ENCODE measurements at places on chromosomes 3 and 15. TPM values are rescaled to one million over a fixed set of nuclear protein-coding genes. Genes with fewer than 3 reads are reported as not detected.
A peak's percentile ranks its signal among the peaks of the same experiment; 100 is the strongest.

- no peak for ATAC-seq
These were observed 62.9 kb upstream of the SEC13 start for GRCh38 chr3:10383850-10384248.

DNA sequence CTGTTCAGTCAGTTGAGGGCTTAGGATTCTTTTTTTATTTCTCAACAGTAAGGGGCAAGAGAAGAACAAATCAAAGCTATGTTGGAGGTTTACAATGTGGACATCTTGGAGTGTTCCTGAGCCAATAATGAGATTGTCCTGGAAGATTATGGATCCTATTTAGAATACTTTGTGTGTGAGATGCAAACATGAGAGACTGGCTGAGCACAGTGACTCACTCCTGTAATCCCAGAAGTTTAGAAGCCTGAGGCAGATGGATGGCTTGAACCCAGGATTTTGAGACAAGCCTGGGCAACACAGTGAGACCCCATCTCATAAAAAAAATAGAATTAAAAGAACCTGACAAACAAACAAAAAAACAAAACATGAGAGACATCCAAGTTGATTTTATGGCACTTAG lies 351.6 kb downstream of the GAP43 start:
- ATAC-seq, result no peak

DNA sequence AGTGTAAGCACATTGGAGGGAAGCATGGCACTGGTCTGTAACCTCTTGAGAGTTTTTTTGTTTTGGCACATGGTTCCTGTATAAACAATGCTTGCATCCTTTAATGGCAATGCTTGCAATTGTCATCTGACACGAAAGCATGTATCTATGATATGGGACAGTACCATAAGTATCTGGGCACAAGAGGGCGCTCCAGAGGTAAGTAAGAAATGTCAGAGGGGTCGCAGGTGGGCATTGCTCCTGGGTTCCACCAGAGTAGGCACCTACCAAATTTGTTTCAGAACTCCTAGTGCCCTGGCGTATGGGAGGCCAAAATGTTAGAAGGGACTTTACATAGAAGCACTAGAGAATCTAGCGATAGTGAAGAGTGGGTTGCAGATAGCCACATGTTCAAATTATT lies 58.7 kb upstream of the BCHE start:
- ATAC-seq, result no peak

DNA sequence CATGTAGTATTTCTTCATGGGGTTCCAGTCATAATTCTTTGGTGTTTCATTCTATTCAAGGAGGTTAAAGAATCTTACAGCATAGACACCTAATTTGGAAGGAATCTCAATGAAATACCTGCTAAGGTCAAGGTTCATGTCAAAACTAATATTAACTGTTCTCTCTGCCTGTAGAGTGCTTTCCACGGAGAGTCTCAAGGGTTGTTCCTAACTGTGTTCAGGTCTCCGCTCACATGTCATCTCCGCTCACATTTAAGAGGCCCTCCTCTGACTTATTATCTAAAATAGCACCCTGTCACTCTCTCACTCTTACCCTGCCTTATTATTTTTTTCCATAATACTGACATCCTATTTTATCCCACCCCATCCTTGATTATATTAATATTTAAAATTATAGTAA lies 239.9 kb downstream of the RBMS3 start:
- no peak for ATAC-seq

- ATAC-seq, result peak; percentile 64
These were observed 172.3 kb upstream of the TSC22D2 start for GRCh38 chr3:150235799-150236198.

DNA sequence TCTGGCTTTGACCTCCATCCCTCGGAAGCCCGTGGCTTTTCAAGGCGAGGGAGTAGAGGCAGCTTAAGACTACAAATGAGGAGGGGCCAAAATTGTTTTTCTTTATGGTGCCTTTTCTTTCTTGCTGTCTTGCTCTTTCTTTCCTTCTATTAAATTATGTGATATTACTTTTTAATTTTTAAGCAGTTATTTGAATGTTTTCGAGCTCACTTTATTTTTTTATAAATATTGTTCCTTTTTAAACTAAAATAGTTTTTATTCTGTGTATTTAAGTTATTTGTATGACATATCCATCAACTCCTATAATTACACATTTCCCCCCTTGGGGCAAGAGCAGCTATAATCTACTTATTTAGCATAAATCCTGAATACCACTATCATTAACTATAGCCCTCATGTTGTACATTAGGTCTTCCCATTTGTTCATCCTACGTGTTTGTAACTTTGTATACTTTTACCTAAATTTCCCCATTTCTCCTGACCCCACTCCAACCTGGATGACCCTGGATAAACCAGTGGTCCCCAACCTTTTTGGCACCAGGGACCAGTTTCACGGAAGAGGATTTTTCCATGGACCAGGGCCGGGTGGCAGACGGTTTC lies 622 bp upstream of the PLSCR1 start:
- no peak for ATAC-seq

GRCh38 chr15:91660174-91660649 lies 193.3 kb upstream of the SLCO3A1 start:
- no peak for ATAC-seq

DNA sequence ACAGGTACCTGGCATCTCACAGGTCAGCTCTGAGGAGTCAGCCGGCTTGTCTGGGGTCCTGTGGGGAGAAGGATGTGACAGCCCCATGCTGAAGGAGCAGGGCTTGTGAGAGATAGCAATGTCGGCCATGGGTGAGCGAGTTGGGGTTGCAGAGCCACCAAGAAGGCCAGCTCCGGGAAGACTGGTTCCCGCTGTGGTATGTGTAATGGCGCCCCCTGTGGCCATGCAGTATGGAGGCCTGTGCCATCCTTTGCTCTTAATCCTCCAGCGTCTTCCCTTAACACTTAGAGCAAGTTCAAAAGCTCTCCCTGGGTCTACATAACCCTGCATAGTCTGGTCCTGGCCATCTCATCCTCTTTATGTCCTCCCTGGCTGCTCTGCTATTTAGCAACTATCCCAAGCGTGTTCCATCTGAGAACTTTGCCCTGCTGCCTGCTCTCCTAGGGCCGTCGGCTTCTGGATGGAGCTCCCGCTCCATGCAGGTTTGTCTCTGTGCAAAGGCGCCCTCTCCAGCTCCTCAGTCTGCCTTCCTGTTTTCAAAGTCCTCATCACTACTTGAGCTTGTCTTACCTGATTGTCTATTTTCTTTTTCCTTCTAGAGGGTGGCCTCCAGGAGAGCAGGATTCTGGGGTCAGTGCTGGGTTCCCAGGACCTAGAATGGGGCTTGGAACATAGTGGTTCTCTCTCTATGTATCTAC lies 40.8 kb upstream of the IQCF6 start:
- ATAC-seq, result no peak

GRCh38 chr3:126356373-126357264 lies 589 bp downstream of the KLF15 start:
- ATAC-seq, result peak; percentile 1

- no peak for ATAC-seq
These were observed 23.1 kb downstream of the LRRC31 start for GRCh38 chr3:169846458-169847193.

GRCh38 chr3:178198329-178198728 lies 337.9 kb upstream of the KCNMB2 start:
- ATAC-seq, result no peak

DNA sequence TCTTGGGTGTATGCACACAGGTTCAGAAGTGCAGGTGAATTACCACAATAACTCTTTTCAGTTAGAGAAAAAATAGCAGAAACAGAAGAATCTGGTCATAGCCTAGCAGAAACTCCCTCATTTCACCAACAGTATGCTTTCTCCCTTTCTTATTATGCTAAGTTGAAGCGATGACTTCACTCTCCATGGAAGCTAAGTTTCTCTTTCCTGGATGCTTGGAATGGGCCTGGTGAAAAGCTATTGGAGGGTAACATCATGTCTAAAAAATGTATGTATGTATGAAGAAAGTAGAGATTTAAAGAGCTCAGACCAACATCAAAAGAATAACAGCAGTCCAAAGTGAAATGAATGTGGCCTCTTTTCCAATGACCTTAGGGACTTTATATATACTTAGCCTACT lies 145.5 kb downstream of the TIGIT start:
- no peak for ATAC-seq

- no peak for ATAC-seq
These were observed 843.6 kb upstream of the NECTIN3 start for GRCh38 chr3:110227991-110228390.

DNA sequence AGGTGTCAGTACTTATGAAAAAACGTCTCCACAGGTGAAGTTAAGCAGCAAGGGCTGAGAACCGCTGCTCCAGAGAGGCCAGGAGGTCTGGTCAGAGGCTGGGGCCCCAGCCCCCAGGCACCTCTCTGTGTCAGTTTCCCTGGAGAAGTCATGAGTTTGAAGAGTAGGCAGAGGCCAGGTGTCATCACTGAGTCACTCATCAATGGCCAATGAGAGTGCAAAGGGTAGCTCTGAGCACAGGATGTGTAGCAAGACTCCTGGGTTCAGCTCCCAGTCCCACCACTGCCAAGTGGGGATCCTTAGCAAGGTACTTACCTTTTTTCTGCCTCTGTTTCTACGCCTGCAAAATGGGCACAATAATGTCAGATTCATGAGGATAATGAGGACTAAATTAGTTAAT lies 47.9 kb downstream of the CORO2B start:
- ATAC-seq, result no peak

DNA sequence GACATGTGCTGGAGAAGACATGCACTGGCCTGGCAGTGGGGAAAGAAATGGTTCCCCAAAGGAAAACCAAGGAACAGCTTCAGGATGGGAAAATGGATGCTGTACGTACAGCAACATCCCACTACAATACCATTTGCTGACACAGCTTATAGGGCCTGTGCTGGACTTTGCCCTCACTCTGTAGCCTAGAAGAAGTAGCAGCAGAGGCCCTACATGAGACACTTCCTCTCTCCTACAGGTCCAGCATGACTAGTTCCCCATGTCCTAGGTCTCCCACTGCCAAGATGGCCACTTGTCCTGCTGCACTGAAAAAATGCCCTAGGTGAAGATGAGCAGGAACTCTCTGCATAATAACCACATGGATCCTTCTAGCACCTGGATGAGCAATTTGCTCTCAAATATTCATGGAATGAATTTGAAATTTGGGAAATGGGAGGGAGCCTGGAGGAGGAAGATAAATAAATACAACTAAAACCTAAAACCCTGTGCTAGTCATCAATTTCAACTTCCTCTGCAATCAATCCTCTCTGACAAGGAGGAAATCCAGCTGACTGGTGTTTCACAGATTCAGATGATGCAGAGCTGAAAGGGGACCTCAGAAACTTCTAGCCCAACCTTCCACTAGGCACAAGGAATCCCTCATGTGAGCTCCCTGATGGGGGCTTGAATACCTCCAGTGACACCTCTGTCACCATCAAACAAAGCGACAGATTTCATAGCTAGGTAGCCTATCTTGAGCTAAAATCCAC lies 514.3 kb upstream of the PPP2R3A start:
- no peak for ATAC-seq

DNA sequence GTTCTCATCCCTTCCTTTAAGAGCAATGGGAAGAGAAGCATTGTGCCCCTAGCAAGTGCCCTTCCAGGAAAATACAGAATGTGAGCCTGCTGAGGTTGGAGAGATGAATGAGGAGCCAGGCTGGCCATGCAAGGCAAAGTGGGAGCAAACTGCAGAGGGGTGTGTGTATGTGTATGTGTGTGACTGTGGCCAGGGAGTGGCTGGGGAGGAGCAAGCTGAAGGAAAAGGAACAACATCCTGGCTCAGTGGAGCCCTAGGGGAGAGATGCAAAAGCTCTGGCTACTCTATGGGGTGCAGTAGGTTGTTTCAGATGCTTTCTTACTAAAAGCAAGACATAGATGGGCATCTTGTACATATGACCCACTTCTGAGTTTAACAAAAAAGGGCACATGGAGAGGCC lies 20.6 kb downstream of the FOXP1 start:
- no peak for ATAC-seq

GRCh38 chr3:43031889-43032545 lies 52.9 kb downstream of the GASK1A start:
- peak; percentile 48 for ATAC-seq

GRCh38 chr3:33392703-33393125 lies 47.5 kb downstream of the UBP1 start:
- ATAC-seq, result peak; percentile 39

DNA sequence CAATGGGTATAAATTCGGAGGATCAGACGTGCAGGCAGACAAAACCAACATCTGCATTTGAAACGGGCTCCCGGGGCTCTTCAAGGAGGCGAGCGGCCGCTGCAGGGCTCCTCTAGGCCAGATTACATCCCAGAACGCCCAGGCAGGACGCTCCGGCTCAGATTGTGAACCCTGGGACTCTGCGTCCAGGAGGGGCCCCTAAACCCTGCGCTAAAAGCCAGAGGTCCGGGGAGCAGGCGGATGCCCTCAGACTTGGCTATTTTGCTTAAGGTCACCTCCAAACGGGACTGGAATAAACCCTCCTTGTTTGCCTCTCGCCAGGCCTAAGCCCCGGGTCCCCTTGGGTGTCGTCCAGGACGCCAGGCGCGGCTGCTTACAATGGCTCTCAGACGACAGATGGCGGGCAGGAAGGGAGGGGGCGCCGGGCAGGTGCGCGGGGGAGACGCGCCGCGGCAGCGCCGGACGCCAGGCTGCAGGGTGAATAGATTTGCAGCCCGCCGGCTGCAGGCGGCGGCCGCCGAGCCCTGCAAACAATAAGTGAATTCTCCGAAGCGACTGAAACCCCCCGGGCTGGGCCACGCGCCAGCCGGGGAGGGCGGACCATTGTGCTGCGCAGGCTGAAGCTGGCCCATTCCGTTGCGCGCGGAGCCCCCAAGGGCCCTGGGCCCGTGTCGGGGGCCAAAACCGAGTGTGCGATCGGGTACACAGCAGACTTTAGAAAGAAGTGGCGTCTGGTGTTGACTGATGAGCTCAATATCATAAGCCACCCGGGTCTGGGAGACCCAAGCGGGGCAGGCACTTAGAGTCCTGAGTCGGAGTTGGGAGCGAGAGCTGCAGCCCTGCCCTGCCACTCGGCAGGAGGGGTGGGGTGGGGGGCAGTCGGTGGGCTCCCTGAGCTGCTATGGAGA lies 32.3 kb upstream of the AMOTL2 start:
- peak; percentile 40 for ATAC-seq

DNA sequence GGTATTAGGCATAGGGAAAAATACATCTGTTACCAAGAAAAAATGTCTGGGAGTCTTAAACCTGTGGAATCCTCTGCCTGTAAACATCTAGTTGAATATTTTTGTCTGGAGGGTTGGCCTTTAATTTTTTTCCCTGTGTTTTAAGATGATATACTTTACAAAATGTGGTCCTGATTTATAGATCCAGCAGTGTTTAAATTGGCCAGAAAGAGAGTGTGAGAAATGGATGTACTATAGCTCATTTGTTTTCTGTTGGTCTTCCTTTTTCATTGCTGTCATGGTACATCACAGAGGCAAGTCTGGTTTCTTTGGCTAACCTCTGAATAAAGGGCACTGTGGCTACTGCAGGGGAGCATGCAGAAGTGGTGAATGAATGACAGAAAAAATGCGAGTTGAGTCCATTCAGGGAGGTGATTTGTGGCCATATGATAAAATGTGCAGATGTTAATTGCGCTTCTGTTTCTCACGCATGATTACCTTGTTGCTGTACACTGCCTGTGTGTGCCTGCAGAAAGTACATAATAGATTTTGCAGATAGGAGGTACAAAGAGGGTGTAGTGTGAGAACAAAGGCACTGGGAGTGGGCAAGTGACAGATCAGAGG lies 150.0 kb downstream of the NFKBIZ start:
- ATAC-seq, result no peak

The SCN11A gene
- total RNA-seq, result 0.15 TPM

The APOD gene
- total RNA-seq, result 392 TPM

The CACNA2D2 gene
- 0.79 TPM for total RNA-seq

The SST gene
- 2.2 TPM for total RNA-seq

The EEF1AKMT4 gene
- total RNA-seq, result 2.4 TPM

The CFAP100 gene
- not detected for total RNA-seq

The ECE2 gene
- total RNA-seq, result 0.12 TPM

The AADACL2 gene
- total RNA-seq, result not detected

The EEFSEC gene
- 5.8 TPM for total RNA-seq

The FAM174B gene
- 9.2 TPM for total RNA-seq

The PLCH1 gene
- 0.35 TPM for total RNA-seq

The SIAH2 gene
- 30.2 TPM for total RNA-seq

The HAPLN3 gene
- total RNA-seq, result 3.0 TPM
